CMK (cell line): ENCODE measurements at places on chromosomes 3 and 15.

DNA sequence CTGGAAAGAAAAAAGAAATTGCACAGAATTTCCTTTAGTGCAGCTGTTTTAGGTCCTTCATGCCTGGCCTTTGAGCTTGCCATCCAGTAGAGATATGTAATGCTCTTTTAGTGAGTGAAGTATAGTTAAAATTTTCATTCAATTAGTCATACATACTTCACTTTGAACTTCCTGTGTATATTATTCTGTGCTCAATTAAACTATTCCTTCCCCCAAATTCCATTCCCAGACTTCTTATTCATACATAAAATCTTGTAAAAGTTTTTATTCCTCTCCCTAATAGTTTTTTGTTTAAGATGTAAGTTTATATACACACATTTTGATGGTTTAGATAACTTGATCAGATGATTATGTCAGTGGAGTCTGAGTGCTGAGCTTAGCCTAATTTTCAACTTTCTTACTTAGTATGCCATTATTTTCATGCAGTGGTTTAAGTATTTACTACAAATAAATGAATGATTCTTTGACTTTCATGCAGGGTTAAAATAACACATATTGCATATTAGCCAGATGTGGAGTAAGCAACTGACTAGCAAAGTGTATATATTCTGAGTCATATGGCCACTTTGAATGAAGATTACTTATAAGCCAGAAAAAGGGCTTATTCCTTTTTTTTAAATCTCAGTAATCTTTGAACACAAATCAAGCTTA is 42.5 kb upstream of the ABHD10 start:
- no peak for DNase-seq

DNA sequence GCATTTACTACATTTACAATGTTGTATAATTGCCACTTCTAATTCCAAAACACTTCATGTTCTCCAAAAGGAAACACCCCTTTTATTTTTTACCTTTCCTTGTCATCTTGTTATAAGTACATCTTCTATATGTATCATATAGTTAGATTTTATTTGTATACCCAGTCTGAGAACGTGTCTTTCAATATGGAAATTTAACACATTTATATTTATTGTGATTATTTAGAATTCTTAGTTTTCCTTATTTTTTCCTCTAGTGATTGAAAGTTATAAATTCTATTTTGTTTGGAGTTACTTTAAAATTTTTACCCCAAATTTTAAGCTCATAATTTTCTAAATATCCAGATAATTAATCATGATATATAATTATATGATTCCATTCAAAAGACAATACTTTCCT is 15.8 kb downstream of the CMTM8 start:
- DNase-seq: no peak

DNA sequence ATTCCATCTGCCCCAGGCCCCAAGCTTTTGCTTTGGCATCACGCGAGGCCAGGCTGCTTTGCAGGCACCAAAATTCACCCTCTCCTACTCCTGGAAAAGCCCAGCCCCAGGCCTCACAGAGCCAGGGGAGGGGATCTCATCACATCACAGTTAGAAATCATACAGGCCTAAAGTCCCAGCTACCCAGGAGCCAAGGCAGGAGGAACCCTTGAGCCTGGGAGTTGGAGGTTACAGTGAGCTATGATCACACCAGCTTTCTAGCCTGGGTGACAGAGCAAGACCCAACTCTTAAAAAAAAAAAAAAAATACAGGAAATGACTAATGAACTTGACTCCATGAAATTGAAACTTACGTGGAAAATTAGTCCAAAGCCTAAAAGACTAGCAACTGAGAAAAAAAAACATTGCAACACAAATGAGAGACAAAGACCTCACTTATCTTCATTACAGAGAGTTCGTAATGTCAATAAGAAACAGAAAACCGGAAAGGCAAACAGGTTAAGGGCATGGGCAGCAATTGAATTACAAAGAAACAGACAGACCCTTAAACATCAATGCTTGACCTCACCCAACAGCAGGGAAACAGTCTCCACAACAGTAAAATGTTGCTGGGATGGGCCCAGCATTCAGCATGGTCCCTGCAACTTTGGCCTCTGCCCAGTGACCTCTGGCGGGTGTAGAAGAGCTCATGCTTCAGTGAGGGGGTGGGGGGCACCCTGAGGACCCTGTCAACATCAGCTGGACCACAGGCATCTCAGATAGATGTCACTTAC is 151.5 kb downstream of the LRRK1 start:
- DNase-seq: no peak

- DNase-seq: no peak
Measured at GRCh38 chr15:67839499-67839928, 331 bp downstream of the RNU6-1 start.

- DNase-seq: no peak
Measured at GRCh38 chr3:111694471-111694870, 99.3 kb upstream of the ZBED2 start.

- no peak for DNase-seq
Measured at GRCh38 chr3:115402651-115403050, 220.7 kb upstream of the GAP43 start.

DNA sequence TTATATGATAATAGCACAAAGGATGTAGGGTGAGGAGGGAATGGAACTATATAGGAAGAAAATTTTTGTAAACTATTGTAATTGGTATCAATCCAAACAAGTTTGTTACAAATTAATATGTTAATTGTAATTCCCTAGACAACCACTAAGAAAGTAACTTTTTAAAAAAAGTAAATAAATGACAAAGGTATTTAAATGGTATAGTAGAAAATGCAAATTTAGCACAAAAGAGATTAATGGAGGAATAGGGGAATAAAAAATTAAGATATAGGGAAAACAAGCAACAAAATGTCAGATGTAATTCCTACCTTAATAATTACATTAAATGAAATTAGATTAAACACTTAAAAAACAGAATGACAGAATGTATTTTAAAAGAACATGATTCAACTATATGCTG is 60.3 kb downstream of the TIMP4 start:
- DNase-seq: no peak

DNA sequence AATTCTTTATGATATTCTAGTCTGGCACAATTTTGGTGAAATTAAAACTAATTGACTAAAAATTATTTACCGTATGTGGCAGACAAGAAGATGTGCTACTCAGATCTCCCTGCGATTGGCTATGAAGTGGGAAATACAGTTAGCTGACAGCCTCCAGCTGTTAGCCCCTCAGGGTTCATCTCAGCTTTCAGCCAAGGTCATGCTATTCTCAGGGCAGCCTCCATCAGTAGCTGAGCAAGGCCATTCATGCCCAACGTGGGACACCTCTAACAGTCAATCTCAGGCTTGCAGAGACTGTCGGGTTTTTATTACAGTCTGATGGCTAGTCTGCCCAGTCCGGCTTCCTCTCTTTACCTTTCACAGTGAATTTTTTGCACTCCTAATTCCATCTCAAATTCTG is 6.7 kb downstream of the PARP9 start:
- DNase-seq: no peak

- no peak for DNase-seq
Measured at GRCh38 chr15:91548549-91548948, 305.0 kb upstream of the SLCO3A1 start.

GRCh38 chr3:173865900-173866498 is 468.5 kb downstream of the NLGN1 start:
- no peak for DNase-seq

DNA sequence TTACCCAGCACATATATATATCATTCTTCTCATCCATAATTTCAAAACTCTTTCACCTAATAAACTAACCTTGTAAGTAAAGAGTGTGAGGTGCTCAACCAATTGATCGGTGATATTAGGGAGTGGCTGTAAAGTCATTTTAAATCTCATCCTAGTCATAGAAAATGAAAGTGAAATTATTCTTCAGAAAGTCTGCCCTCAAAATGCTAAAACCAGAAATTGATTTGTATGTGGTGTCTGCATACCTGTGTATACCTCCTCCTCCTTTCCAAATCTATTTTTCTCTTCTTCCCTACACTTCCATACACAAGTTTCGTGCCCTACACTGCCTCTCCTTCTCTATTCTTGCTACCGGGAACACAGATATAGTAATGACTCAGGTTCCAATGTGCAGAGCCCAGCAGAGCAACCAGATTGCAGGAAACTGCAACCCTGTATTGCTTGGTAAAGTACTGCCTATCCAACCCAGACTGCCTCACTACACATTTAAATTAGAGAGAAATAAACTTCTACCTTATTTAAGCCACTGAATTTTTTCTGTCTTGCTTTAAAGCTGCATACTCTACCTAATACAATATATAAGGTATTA is 7.4 kb upstream of the TBC1D5 start:
- no peak for DNase-seq

DNA sequence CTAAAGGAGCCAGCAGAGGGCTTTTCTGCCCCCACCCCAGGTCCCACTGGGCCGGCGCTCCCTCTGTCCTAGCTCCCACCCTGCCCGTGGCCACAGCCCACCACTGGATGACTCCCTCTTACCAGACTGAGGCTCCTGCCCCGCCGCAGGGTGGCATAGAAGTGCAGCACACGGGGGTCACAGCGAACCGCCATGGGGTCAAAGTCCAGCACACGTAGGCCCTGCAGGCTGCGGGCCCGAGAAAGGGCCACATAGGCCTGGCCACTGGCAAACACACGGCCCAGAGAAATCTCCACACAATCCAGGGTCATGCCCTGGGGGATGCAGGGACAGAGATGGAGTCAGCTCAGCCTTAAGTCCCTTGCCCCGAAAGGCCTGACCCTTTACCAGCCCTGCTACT is 9.0 kb downstream of the PIF1 start:
- no peak for DNase-seq

GRCh38 chr3:77939726-77940125 is 899.8 kb downstream of the ROBO2 start:
- DNase-seq: no peak

GRCh38 chr3:166446986-166447385 is 609.8 kb upstream of the BCHE start:
- DNase-seq: no peak

GRCh38 chr3:66531256-66531655 is 30.4 kb upstream of the LRIG1 start:
- no peak for DNase-seq

GRCh38 chr3:53618936-53619335 is 124.5 kb downstream of the CACNA1D start:
- no peak for DNase-seq

- DNase-seq: no peak
Measured at GRCh38 chr15:85415783-85416182, 35.4 kb downstream of the AKAP13 start.

GRCh38 chr3:81080608-81081007 is 680.8 kb downstream of the GBE1 start:
- no peak for DNase-seq

DNA sequence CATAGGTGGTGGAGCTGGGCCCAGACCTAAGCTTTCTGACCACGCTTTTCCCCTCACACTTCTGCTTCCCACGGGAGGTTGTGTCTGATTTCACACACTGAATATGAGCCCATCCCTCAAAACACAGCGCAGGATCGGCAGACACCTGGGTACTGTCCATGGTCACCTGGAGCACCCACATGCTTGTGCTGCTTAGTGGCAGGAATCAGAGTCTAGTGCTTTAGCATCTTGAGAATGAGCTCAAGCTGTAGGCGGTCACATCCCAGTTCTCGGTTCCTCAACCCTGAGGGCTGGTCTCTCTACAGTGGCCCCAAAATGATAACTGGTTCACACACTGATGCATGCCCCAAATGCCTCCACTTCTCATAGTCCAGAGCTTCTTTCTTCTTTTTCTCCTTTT is 111.0 kb downstream of the SEMA5B start:
- no peak for DNase-seq

DNA sequence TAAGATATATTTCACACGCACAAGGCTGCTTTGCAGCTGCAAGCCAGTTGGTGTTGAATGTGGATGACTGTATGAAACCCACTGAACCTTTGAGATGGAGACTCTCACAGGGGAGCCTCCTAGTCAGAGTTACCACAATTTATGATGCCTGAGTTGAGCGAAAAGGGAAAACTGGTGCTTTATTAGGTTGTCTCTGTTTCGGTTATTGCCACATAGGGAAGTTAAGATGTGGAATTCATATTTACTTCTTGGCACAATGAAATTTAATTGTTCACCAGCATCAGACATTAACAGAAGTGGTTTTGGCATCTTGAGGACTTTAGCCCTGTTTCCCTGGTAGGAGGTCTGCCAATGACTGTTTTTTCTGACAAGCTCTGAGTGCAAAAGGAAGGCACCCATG is 358.2 kb downstream of the SQOR start:
- DNase-seq: no peak

DNA sequence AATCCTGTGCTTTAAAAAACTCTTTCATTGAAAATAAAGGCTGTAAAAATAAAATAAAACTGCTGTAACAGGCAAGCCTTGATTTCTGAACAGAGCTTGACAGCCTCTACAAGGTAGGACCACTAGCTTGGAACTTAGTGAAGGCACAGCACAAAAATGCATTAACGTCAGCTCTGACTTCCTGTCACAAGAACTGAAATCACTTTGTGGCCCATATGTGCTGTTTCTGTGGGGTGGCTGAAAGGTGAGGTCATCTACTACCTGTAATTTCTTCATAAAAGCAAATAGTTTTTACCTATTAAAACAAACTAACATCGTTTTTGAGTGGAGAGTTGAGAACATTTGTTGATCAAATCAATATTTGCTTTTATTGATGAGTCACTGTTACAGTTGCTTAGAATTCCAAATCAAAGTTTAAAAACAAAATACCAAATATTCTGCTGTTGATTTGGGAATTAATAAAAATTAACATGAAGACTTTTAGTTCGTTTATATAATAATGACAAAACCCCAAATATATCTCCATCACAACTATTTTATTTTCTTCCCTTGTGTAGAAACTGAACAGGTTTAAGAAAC is 1034.1 kb downstream of the MCTP2 start:
- no peak for DNase-seq

DNA sequence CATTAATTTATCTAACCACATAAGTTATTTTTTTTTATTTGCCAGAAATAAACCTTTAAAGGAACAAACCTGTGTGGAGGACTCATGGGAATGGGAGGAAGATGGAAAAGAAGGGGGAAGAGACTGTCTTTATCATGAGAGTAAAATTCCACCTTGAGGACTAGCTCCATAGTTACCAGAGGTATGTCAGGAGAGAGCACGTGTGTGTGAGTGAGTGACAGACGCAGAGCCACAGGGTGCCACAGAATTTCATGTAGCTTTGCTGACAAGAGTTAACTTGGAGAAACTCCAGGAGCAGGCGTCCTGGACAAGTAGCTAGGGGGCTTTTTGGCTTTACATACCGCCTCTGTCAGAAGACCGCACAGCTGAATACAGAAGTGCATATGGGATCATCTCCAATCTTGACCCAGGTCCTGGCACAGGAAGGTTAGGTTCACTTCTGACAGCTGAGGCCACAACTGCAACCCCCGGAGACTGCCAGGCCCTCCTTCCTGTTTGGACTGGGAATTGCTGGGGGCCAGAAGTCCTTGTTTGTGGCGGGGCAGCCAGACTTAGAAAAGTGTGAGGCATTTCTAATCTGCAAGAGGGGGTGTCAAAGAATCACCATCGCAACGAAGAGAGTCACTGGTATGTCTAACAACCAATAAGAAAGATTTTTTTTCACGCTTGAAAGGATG is 197.8 kb upstream of the TPM1 start:
- DNase-seq: no peak

DNA sequence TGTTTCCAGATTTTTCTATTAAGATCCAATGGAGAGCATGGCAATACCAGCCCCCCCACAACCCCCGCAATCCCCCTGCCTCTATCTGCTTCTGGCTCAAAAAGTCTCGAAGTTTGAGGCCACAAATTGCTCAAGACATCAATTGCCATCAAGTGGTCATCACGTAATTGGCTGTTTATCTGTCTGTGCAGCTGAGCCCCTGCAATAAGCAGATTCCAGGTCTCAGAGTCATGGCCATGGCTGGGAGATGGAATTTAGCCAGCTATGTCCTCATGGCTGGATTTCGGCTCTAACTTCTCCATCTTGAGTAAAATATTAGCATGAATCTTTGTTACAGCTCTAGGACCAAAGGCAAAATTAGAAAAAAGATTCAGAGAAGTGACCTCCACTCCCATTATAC is 22.7 kb downstream of the SSUH2 start:
- DNase-seq: no peak
